ENCODE measurements at places on chromosomes 6 and 20.

GRCh38 chr6:165941786-165942185 lies 225.9 kb downstream of the TBXT start:
- DNase-seq, result no peak

GRCh38 chr20:6057691-6058090 lies 3.8 kb upstream of the LRRN4 start:
- no peak for DNase-seq

DNA sequence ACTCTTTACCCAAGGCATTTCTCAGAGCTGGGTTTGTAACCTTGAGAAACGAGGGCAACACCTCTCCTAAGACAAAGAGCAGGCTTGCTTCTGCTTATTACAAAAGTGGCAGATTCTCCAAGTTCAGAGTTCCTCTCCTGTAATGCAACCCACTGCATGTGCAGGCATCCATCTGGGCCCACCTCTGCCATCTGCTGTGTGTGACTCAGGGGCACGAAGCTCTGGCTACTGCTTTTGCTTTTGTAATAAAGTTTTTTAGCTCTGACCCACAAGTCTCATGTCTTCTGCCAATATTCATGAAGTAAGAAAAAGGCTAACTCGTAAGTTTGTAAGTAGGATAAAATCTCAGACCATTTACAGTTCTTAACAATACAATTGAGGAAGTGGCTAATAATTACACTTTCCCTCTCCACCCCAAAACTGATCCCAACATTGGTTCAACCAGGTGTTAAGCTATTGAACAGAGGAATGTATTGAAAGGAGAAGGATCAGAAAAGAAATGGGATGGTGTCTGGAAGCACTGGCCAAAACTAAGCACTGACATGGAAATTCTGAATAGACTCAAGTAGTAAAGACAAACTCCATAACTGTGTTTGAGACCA lies 51.7 kb upstream of the SMLR1 start:
- DNase-seq, result no peak

DNA sequence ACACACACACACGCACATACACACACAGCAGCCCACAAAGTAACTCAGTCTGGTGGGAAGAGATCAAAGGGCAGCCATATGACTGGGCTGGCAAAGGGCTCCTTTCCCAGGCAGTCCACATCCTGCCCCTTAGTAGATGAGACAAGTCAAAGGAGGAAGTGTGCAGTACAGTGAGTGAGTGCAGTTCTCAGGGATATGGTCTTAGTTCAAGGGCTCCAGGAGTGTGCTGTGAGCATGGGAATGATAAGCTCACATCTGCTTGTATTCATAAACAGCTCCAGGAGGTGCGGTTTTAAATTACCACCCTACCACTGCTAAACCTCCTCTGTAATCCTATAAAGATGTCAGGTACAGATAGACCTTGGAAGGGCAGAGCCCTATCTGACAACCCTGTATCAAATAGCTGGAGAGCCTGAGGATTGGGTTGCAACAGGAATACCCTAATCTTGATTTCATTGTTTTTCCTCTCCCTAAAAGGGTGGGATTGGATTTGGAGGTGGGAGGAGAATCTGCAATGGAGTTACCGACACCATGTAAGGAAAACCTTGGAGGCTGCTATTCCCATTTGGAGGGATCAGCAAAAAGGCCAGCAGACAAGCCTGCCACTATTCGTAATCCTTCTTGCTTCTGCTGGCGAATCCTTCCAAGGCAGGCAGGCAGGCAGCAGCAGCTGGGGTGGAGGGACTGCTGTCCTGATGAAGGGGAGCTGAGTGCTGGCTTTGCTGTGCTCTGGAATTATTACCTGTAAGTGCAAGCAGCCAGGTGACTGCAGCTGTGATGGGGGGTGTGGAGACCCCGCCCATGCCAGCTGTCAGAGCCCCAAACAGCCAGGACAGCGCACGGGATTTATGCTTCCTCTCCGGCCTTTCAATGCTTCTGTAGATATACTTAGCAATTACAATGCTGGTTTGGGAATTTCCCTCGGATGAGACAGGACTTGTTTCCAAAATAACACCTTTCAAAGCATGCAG lies 342.7 kb downstream of the PRL start:
- no peak for DNase-seq

GRCh38 chr20:48486065-48486464 lies 341.7 kb downstream of the PREX1 start:
- DNase-seq, result no peak

DNA sequence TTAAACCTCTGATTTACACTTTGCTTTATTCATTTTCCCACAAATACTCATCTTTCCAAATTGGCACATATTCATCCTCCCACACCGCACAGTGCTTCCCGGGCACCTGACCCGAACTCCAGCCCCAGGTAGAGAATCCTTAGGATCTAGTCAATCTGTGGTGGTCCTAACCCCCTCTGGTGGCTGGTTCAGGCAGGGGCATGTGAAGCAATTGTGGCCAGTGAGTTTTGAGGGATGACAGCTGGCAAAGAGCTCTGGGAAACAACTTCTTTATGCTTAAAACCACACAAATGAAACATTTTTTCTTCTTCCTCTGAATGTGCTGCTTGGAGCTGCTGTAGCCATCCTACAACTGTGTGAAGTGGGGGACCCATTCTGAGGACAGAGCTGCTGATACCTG lies 54.7 kb downstream of the ELOVL5 start:
- no peak for DNase-seq

- no peak for DNase-seq
These were observed 75.7 kb downstream of the METTL24 start for GRCh38 chr6:110282412-110282811.

DNA sequence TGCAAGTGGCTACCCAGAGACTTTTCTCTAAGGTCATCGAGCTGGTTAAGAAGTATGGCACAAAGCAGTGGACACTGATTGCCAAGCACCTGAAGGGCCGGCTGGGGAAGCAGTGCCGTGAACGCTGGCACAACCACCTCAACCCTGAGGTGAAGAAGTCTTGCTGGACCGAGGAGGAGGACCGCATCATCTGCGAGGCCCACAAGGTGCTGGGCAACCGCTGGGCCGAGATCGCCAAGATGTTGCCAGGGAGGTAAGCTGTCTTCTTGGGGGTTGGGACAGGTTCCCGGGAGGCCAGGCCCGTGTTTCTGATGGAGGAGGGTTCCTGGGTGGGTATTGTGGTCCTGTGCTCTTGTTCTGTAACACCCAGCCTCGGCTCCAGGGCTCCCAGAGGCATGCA lies 19.9 kb downstream of the MYBL2 start:
- no peak for DNase-seq

DNA sequence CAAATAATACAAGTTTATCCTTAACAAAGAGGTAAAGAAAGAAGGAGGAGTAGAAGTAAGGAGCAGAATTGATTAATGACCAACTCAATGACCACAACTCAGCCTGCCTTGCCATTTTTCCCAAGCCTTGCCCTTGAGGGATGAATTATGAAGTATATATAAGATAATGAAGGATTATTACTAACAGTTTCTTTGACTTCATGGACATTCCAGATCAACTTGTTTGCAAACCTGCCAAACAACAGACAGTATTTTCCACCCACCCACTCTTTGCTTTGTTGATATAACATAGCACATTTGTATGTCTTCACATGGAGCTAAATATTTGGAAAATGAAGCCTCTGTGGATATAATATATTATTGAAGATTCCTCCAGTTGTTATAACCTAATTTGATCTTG lies 9.9 kb upstream of the C6orf141 start:
- no peak for DNase-seq

GRCh38 chr6:47357827-47358226 lies 48.1 kb upstream of the TNFRSF21 start:
- DNase-seq, result no peak

- DNase-seq, result no peak
These were observed 29.5 kb downstream of the GHRH start for GRCh38 chr20:37231947-37232630.

DNA sequence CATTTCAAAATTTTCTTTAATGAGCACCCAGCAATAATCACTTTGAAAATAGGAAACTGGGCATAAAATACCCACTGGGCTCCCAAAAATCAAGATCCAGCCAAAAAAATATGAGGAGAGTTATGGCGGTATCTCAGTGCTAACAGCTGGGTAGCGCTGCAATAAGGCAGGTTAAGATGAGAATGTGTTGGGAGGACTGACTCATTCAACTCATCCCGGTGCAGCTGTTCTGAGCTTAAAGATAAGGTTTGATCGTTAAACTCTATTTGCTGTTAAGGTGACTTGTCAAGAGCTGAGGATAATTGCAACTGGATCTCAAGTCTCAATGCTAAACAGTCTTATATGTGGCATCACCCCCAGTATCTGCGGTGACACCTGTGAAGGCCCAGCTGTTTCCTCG lies 507.7 kb downstream of the EPM2A start:
- DNase-seq, result no peak

DNA sequence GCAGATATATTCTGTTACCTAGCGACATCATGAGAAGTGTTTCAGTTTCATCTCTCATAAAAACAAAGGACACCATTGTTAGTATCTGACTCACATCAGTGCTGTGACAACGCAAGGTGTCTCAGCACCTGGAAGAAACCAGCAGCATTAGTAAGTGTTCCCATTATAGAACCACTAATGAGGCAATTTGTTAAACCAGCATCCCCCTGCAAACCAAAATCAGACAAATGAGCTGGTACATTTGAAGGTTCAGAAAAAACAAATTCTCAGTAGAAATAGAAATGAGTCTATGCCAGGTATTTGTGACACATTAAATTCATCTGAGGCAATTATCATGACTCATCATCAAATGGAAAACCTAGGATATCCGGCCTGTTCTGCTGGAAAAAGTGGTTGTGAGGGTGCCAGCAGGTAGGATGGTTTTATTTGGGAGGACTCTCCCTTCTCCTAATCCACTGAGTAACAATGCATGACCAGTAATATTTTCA lies 151.7 kb downstream of the TMEM200A start:
- DNase-seq, result no peak

GRCh38 chr6:41161851-41162552 lies 914 bp downstream of the TREM2 start:
- DNase-seq, result no peak

- DNase-seq, result no peak
These were observed 1.1 kb downstream of the OCSTAMP start for GRCh38 chr20:46549188-46549972.

GRCh38 chr6:13457577-13457976 lies 29.8 kb downstream of the GFOD1 start:
- DNase-seq, result no peak

- DNase-seq, result no peak
These were observed 77.3 kb downstream of the TRMT11 start for GRCh38 chr6:126063512-126064146.

DNA sequence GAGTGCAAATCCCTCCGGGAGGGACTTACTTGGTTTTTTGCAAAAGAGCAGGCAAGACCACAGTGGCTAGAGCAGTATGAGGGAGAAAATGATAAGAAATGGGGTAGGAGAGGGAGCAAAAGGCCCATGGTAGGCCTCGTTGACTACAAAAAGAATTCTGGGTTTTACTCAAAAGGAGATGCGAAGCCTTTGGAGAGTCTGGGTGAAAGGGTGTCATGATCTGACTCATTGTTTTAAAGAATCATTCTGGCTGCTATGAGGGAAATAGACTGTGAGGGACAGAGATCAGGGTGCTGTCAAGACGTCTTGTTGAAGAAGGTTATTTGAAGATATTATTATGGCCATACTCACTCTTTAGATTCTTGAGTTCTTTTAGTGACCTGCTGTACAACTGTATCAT lies 13.0 kb downstream of the TBC1D32 start:
- DNase-seq, result no peak

DNA sequence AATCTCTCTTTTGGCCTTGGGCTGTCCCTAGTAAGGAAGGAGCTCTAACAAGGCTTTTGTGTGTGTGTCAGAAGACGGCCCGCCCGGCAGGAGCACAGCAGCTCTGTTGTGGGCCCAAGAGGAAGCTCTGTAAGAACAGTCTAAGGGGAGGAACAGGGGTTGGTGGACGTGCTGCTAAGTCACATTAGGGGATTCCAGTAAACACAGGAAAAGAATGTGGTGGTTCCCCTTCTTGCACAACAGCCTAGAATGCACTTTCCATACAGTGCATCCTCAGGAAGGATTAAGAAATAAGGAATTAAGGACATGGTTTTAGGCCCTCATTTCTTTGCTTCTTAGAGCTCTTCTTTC lies 114.5 kb downstream of the RNF144B start:
- no peak for DNase-seq

GRCh38 chr6:130744576-130745366 lies 82.4 kb upstream of the SMLR1 start:
- DNase-seq, result no peak

DNA sequence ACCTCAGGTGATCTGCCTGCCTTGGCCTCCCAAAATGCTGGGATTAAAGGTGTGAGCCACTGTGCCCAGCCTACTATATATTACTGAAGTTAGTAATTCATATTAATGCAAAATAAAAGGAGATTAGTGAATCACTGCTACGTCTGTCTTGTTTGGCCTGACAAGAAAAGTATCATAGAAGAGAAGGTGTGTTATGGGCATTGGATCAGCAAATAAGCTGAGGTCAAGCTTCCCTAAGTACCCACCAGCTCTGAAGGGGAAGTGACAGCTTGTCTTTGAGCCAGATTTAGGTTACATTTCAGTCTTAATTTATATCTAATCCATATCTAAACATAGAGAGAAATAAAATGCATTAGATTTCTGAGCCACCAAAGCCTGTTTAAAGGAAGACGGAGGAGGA lies 7.1 kb downstream of the SGK1 start:
- no peak for DNase-seq

DNA sequence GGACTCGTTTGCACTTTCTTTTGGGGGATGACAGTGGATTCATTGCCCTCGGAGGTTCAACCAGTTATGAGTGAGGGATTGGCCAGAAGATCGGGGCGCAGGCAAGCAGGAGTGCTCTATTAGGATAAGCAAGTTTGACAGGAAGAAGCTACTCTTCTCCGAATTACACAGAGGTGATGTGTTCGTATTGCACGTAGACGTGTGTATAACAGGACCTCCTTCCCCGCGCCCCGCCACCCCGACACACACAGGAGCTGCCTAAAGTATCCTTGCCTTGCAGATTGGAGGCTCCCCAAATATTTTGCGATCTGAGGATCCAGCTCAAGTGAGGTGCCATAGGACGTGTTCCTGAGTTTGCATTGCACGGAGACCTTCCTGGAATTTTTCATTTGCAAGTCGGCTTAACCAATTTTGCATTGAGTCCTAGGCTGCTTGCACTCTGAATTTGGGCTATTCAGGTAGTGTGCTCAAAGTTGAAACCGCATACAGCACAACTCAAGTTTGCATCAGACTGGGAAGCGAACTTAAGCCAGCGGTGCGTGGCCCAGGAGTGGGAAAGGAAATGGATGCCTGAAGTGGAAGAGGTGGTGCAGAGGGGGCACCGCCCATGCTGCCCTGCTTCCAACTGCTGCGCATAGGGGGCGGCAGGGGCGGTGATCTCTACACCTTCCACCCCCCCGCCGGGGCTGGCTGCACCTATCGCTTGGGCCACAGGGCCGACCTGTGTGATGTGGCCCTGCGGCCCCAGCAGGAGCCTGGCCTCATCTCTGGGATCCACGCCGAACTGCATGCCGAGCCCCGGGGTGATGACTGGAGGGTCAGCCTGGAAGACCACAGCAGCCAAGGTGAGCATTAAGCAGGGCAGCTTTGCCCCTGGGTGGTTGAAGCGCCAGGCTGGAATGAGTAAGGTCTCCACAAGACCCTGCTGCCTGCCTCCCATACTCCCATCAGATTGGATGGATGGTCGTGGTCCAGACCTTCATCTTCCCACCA lies 770 bp downstream of the TCF19 start:
- no peak for DNase-seq

- DNase-seq, result no peak
These were observed 603 bp downstream of the TASP1 start for GRCh38 chr20:13638162-13638495.

GRCh38 chr6:26351544-26351953 lies 13.4 kb upstream of the BTN3A2 start:
- DNase-seq, result no peak

- DNase-seq, result no peak
These were observed 5.2 kb downstream of the STX11 start for GRCh38 chr6:144155529-144155928.
